ENCODE measurements at places on chromosomes 5 and 9.

- DNase-seq: peak; percentile 20
Measured at GRCh38 chr9:76459694-76460635, 983 bp downstream of the GCNT1 start.

DNA sequence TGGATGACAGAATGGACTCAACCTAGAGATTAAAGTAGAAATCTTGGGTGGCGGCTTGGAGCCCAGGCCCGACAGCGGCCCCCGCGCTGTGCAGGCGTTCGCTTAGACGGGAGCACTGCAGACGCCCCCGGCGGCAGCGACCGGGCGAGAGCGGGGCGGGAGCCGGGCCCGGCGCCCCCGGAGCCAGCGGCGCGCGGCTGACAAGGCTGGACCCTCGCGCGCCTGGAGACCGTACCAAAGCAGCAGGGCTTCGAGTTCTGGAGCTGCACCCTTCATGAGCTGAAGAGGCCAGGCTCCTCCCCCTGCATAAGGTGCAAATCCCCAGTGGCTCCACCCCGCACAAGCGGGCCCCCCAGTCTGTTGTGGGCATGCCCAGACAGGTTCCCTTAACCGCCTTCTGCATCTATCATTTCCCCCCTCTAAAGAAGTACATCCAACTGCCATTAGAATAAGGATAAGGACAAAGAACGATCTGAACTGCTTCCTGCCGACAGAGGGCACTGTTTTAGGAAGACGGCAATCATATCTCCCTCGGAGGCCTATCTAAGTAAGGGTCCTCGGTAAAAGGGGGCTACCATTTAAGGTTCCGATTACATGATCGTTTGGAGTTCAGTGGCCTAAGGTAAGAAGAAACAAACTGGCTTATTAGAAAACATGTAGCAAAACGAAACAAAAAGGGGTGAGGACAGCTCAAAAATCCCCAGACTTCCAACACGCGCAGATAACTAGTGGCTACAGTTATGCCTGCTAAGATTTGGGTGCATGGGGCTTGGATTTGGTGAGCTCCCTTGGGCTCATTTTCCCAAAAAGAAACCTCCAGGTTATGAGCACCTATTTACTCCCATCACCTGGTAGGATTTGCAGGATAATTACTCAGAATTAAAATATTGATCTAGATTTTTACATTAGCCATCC is 66.3 kb downstream of the RGMB start:
- peak; percentile 19 for DNase-seq

GRCh38 chr5:128237000-128237399 is 153.4 kb downstream of the SLC12A2 start:
- no peak for DNase-seq

DNA sequence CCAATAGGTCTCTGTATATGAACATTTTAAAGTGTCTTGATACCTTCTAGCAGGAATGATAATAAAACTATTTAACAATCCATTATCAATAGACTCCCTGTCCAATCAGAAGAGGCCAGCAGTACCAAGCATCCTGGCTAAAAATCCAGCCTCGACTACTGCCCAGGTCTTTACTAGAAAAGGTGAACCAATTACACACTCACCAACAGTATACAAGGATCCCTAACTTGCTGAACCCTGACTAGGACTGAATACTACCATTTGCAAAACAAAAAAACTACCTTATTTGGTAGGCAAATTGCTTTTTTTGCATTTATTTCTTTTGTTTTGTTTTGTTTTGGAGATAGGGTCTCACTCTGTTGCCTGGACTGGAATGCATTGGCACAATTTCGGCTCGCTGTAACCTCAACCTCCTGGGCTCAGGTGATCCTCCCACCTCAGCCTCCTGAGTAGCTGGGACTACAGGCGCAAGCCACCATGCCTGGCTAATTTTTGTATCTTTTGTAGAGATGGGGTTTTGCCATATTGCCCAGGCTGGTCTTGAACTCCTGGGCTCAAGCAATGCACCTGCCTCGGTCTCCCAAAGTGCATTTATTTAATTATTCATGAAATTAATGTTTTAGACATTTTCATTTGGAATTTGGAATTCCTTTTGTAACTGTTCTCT is 27.5 kb downstream of the FNBP1 start:
- DNase-seq: no peak

DNA sequence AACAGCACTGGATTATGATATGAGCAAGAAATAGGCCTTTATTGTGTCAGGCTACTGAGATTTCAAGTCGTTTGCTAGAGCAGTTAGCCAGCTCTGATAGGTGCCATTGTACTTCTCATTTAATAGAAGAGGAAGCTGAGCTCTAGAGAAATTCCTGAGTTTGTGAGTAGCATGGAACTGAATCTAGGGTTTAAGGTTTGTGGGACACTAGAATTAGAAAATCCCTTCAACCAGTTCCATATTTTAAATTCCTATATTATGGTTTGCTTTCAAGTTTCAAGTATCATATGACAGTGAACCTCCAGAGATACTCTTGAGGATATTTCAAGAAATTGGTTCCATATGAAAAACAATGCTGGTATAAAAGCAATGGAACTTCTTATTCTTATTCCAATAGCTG is 87.6 kb downstream of the ANKRD55 start:
- no peak for DNase-seq

Measured in hematopoietic multipotent progenitor cell treated with erythropoietin and hydrocortisone succinate and interleukin-3 and kit ligand, for 15 days (in vitro differentiated cells).